Transverse colon (tissue), 4 donors: ENCODE measurements at places on chromosomes 6 and 20.

- H3K27ac ChIP-seq: no peak overlapping the region
- H3K4me3 ChIP-seq: no peak overlapping the region
- no peaks in the 10 kb centered on the region for H3K36me3 ChIP-seq
- peaks cover 3% of the 10 kb centered on the region for H3K27me3 ChIP-seq
Measured at GRCh38 chr20:45672765-45673164, 2.7 kb upstream of the WFDC11 start.

GRCh38 chr6:139343052-139343750 is 31.2 kb downstream of the CITED2 start:
- H3K36me3 ChIP-seq: no peaks in the 10 kb centered on the region
- H3K27me3 ChIP-seq: no peaks in the 10 kb centered on the region
- no peak overlapping the region for H3K27ac ChIP-seq
- H3K4me1 ChIP-seq: no peaks in the 10 kb centered on the region
- DNase-seq: no peak

DNA sequence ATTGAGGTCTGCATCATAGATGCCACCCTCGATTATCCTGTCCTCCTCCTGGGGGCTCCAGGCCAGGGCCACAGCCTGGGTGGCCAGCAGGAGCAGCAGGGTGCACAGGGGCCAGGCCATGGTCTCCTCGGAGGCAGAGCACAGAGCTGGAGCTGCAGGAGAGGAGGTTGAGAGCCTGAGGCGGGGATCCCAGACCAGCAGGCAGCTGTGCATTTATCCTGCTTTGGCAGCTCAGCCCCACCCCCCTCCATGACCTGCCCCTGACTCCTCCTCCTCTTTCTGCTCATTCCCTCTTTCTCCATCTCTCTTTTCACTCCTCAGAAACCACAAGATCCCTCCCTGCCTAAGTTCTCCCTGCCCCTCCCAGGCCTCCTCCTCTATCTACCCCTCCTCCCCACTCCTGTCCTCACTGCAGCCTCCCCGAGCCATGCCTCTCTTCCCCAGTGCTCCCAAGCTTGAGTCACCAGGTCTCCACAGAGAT is at the start of gene CST2:
TSS of gene CST2 (minus strand) at position 189 of the 481 bp plus-strand sequence. CDS start at position 120, 69 bp downstream.
- H3K36me3 ChIP-seq: no peaks in the 10 kb centered on the region
- no peak for DNase-seq
- H3K4me1 ChIP-seq: no peaks in the 10 kb centered on the region
- H3K4me3 ChIP-seq: no peak within 1 kb of the TSS
- no peaks in the 10 kb centered on the region for H3K27me3 ChIP-seq

DNA sequence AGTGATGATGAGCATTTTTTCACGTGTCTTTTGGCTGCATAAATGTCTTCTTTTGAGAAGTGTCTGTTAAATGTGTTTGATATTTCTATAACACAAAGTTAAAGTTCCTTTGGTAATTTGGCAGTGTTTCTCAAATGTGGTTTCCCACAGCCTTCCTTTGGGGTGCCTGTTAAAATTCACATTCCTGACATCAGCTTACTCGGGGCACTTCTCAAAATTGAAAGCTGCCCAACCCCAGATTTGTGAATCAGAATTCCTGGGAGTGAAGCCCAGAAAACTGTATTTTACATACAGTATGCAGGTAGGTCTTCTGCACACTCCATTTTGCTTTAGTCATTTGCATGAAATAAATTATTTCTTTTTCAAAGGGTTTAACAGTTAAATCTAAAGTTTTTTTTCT is 207.9 kb downstream of the GMPR start:
- H3K27ac ChIP-seq: no peak overlapping the region
- H3K27me3 ChIP-seq: no peaks in the 10 kb centered on the region
- no peak overlapping the region for H3K4me3 ChIP-seq
- no peaks in the 10 kb centered on the region for H3K36me3 ChIP-seq
- DNase-seq: no peak
